B cell (primary cell): ENCODE measurements at places on chromosomes 12 and 14. TPM values are rescaled to one million over a fixed set of nuclear protein-coding genes. Genes with fewer than 3 reads are reported as not detected.

The OVCH1 gene
- not detected in 2 replicates for total RNA-seq

- no peak overlapping the region for H3K4me3 ChIP-seq
- no peaks in the 10 kb centered on the region for H3K4me1 ChIP-seq
- peaks cover 2% of the 10 kb centered on the region for H3K36me3 ChIP-seq
- no peak for DNase-seq
- H3K27ac ChIP-seq: no peak overlapping the region
- no peaks in the 10 kb centered on the region for H3K27me3 ChIP-seq
Measured at GRCh38 chr12:32611986-32612385, 67.1 kb upstream of the DNM1L start.

GRCh38 chr12:97375310-97375709 lies 87.3 kb upstream of the RMST start:
- no peaks in the 10 kb centered on the region for H3K4me1 ChIP-seq
- no peak overlapping the region for H3K27ac ChIP-seq
- no peak for DNase-seq
- H3K36me3 ChIP-seq: no peaks in the 10 kb centered on the region
- no peak overlapping the region for H3K4me3 ChIP-seq
- H3K27me3 ChIP-seq: no peaks in the 10 kb centered on the region

DNA sequence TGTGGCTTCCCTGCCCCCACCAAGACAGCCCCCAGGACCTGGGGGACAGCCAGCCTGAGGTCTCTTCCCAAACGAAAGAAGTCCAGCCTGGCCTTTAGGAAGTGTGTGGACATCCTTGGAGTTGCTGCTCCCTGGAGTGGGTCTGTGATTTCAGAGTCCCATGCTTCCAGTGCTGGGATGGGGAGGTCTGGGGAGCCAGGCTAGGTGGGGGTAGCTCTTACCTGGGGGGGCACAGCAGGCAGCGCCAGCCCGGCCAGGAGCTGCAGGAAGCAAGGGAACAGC lies 509 bp downstream of the PGF start:
- DNase-seq: no peak
- no peaks in the 10 kb centered on the region for H3K36me3 ChIP-seq
- H3K4me3 ChIP-seq: peak overlapping the region; percentile 57
- H3K27me3 ChIP-seq: no peaks in the 10 kb centered on the region
- no peak overlapping the region for H3K27ac ChIP-seq

- H3K36me3 ChIP-seq: no peaks in the 10 kb centered on the region
- H3K4me1 ChIP-seq: no peaks in the 10 kb centered on the region
- no peaks in the 10 kb centered on the region for H3K27me3 ChIP-seq
- no peak overlapping the region for H3K27ac ChIP-seq
- no peak overlapping the region for H3K4me3 ChIP-seq
Measured at GRCh38 chr12:105476616-105477015, 146.1 kb downstream of the C12orf75 start.

DNA sequence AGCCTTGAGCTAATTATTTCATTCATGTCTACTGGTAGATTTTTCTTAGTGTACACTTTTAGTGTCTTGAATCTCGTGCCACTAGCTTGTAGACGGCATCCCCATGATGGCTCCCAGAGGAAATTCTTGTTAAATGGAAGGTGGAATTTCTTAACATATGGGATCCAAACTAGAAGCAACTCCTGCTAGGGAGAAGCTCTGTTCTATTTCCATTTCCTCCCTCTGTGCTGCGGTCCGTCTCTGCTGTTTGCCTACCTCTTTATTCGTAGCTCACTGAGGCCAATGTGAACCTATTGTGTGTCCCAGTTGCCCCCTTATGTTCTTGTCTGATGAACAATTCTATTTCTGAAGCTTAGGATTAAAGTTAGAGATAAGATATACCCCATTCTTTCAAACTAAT lies 588 bp downstream of the PIK3C2G start:
- H3K27me3 ChIP-seq: no peaks in the 10 kb centered on the region
- H3K4me3 ChIP-seq: no peak overlapping the region
- no peak overlapping the region for H3K27ac ChIP-seq
- DNase-seq: no peak

The OAS2 gene
- total RNA-seq: 57.4 and 59.3 TPM in 2 replicates

GRCh38 chr12:52679875-52680274 lies 332 bp downstream of the KRT1 start:
- DNase-seq: no peak
- H3K27me3 ChIP-seq: no peaks in the 10 kb centered on the region
- no peak overlapping the region for H3K27ac ChIP-seq
- H3K4me3 ChIP-seq: no peak overlapping the region
- no peaks in the 10 kb centered on the region for H3K36me3 ChIP-seq
- no peaks in the 10 kb centered on the region for H3K4me1 ChIP-seq

The CISTR gene
- total RNA-seq: not detected in 2 replicates

GRCh38 chr14:93207468-93208308 lies 632 bp downstream of the UBR7 start:
- peak overlapping the region; percentile 84 for H3K27ac ChIP-seq
- H3K36me3 ChIP-seq: peaks cover 3% of the 10 kb centered on the region
- H3K27me3 ChIP-seq: no peaks in the 10 kb centered on the region
- DNase-seq: peak; percentile 29
- H3K4me1 ChIP-seq: peaks cover 28% of the 10 kb centered on the region
- H3K4me3 ChIP-seq: peak overlapping the region; percentile 2

- no peaks in the 10 kb centered on the region for H3K36me3 ChIP-seq
- DNase-seq: no peak
- H3K4me3 ChIP-seq: no peak overlapping the region
- no peaks in the 10 kb centered on the region for H3K4me1 ChIP-seq
- H3K27ac ChIP-seq: no peak overlapping the region
Measured at GRCh38 chr12:98587084-98587483, 6.4 kb upstream of the SLC25A3 start.

The TTC9 gene
- 14.0 and 16.3 TPM in 2 replicates for total RNA-seq
